NCI-H446 treated with DMSO at 0.1 percent for 48 hours (cell line): ENCODE measurements at places on chromosomes 3 and 15.

DNA sequence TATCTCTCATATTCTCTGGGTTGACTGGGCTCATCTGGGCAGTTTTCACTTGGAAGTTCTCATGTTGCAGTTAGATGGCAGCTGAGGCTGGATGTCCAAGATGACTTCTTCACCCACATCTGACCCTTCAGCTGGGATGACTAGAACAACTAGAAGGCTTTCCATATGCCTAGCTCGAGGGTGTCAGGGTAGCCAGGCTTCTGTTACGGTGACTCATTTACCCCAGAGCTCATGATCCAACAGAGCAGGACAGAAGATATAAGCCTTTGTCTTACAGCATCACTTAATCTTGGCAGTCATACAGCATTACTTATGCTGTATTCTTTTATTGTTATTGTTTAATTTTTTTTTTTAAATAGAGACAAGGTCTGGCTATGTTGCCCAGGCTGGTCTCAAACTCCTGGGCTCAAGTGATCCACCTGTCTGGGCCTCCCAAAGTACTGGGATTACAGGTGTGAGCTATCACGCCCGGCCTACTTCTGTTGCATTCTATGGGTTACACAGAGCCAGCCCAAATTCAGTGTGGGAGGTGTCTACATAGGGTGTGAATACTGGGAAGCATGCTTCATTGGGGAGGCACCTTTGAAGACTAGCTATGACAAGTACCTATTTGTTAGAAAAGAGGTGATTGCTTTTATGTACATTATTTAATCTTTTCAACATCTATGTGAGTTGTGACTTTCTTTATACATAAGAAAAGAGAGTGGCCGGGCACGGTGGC, 10.7 kb downstream of the HMCES start:
- DNase-seq, result no peak

- no peak for DNase-seq
These were observed 1.5 kb downstream of the FAH start for GRCh38 chr15:80154336-80154735.

GRCh38 chr3:129439226-129439816, 427 bp downstream of the MBD4 start:
- DNase-seq, result no peak

DNA sequence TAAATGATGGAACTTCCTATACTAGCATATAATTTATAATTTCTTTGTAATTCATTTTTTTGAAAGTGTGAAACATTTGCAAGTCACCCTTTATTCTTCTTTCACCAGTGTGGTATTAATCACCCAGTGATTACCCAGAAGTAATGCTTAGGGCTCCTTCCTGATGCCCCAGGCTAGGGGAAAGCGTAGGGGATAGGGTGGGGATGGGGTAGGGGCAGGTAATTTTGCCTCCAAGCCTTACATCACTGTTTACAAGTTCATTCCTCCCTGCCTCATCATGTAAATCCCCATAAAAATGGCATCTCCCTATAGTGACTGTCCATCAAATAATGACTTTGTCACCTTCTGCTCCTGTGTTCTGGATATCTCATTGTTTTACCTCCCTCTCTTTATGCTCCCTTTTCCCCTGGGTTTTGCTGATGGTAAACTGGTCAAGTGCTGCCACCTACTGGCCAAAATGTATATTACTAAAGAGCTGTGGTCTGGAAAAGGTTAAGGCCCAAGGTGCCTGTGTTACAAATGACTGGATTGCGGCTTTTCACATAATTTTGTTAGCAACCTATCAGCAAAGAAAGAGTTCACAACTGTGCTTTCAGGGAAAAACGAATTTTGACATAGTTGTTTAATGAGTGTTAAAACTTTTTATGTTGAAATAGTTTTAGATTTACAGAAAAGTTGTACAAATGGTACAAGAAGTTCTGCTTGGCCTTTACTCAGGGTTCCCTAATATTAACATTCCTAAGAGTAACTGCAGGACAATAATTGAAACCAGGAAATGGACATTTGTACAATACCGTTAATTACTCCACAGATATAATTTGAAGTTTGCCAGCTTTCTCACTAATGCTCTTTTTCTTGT, 54.7 kb downstream of the ONECUT1 start:
- peak; percentile 5 for DNase-seq

DNA sequence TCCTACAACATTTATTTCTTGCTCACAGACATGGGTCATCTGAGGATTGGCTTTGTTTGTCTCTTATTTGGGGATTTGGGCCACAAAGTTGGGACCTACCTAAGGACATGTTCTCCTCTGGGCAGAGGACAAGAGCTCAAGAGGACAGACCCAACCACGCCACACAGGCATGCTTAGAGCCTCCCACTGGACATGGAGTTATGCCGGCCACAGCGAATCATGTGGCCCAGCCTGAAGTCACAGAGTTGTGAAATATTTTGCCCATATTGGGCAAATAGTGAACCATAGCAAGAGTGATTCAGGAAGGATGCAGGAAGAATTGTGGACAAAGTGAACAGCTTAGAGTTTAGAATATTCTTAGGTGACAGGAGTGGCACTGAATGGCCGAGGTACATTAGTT, 9.9 kb downstream of the TRAK1 start:
- DNase-seq, result no peak

GRCh38 chr15:96333131-96334016, 2.9 kb downstream of the NR2F2 start:
- no peak for DNase-seq

DNA sequence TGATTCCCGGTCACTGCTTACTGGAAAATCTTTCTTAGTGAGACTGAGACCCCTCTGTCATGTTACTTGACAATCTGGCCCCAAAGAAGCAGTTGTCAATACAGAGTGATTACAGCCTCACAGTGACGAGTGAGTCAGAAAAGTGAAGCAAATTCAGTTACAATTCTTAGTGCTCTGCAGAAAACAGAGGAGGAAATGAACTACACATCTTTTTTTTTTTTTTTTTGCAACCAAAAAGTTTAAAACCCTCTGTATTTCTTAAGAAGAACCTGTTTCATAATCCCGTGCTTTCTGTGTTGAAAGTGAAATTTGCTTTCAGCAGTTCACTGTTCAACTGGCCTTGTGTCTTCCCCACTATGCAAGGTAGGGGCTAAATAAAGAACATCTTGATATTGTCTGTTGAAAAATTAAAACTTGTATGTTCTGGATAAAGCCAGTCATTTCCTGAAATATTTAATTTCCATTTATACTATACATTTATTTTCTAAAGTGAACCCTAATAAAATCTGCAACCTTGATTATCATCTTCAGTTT, 1.9 kb downstream of the AQP9 start:
- DNase-seq, result no peak

DNA sequence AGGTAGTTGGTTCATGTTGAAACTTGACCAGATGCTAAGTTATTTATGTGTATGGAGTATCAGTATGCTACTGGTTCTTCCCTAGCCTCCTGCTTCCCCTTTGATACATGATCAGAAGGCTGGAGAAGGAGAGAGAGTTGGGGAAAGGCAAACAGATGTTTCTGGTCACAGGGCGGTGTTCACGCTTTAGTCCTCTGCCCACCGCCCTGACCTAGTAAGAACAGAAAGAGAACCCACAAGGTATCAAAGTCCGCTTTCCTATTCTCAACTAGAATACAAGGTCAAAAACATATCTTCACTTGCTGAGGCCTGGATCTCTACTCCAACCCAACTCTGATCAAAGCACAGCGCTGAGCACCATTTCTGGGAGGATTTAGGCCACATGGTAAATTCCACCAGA, 55.5 kb downstream of the NCEH1 start:
- DNase-seq, result no peak

DNA sequence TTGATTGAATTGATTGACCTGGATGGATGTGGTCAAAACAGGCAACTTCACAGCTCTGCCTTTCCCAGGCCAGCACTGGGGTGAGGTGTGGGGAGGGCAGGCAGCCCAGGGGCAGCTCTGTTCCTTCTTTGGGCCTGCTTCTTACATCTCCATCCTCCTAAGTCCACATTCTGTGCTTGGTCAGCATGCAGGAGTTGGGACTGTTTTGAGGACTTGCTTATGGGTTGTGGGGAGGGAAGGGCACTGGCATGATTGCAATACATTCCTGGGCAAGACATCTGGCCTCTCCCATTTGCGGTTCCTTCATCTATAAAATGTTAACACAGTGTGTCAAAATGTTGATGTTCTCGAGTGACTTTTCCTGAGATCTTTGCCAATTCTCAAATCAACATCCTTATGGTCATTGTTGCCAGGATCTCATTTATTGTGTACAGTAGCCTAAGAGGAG, 84.1 kb downstream of the ST6GAL1 start:
- DNase-seq, result no peak

DNA sequence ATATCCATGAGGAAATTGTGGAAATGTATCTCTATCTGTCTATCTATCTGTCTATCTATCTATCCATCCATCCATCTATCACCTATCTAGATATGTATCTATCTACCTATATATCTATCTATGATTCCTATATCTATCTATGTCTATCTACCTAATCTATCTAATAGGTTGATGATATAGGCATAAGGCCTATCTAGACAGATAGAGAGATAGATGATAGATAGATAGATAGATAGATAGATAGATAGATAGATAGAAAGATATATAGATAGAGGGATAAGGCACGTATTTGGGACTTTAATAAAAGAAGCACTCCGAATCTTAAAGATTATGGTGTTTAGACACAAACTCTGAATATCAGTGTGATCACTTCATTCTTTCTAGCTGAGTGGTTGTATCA, 58.1 kb downstream of the DIPK2A start:
- DNase-seq, result no peak

- no peak for DNase-seq
These were observed 135.1 kb downstream of the TMCO5A start for GRCh38 chr15:38069511-38070011.
